ENCODE measurements at places on chromosomes 5 and 9.
A peak's percentile ranks its signal among the peaks of the same experiment; 100 is the strongest.

GRCh38 chr9:124179196-124180071 lies 78.3 kb upstream of the NEK6 start:
- no peak for DNase-seq

GRCh38 chr9:14760060-14760459 lies 37.5 kb upstream of the CER1 start:
- DNase-seq: no peak

- DNase-seq: no peak
Measured at GRCh38 chr5:75202935-75203334, 33.7 kb downstream of the ANKRD31 start.

DNA sequence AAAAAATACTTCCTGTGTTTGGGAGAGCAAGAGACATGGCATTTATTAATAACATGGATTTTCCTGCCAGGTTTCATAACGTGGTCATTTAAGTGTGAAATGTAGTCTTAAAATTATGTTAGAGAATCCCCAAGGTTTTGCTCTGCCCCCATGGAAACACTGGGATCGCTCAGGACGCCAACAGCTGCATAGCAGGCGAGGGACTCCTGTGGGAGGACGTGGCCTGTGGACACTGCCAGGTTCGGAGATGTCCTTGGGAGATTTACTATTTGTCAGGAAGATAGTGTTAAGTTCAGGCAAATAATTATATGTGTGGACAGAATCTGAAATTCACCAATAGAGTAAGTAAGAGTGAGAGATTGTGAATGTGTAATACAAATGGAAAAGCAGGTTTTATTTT lies 977 bp downstream of the BTNL9 start:
- no peak for DNase-seq

DNA sequence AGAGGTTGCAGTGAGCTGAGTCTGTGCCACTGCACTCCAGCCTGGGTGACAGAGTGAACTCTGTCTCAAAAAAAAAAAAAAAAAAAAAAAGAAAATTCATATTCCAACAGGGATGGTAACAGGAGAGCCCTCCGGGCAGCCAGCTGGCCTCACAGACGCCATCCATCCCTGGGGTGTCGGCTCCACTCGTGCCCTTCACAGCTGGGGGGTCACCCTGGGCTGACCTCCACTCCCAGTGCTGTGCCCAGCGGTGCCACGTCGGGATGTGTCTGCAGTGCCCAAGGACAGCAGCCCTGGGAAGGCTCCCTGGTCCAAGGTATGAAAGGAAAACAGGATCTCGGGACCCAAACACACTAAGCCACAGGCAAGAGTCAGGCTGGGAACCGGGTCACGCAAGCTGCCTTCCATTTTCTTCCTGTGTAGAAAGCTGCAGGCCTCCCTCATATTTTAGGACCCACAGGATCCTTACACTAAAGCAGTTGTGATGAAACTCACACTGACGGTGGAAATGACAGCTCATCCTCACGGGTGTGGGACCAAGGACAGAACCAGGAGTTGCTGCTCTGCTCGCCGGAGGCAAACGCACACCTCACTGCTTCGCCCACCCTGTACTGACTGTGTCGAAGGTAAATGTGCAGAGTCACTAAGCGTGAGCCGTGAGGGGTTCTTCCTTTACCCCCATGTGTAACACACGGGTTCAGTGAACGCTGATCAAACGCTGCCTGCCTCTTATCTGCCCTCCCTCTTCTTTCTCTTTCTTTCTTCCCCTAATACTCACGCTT lies 5.3 kb downstream of the SLC12A7 start:
- DNase-seq: no peak

DNA sequence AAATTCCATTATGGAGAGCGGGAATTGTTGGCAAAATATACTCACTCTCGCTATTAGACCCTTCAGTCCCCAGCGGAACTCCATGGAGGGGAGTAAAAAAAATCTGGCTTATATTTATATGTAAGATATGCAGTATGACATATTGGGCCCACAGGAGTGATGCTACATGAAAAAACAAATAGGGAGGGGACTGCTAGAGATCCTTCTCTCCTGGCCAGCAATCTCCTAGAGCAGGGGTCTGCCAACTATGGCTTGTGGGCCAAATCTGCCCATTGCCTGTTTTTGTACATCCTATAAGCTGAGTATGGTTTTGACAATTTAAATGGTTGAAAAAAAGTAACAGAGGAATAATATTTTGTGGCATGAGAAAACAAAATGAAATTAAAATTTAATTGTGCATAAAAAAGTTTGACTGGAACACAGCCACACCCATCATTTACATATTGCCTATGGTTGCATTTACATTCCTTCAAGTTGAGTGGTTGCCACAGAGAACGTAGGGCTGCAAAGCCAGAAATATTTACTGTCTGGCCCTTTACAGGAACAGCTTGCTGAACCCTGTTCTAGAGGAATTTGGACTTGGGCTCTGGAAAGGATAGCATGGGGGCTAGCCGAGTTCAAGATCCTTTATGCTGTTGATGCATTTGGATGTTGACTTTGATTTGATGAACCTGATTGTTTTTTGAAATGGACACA lies 197.3 kb upstream of the CLINT1 start:
- DNase-seq: no peak

DNA sequence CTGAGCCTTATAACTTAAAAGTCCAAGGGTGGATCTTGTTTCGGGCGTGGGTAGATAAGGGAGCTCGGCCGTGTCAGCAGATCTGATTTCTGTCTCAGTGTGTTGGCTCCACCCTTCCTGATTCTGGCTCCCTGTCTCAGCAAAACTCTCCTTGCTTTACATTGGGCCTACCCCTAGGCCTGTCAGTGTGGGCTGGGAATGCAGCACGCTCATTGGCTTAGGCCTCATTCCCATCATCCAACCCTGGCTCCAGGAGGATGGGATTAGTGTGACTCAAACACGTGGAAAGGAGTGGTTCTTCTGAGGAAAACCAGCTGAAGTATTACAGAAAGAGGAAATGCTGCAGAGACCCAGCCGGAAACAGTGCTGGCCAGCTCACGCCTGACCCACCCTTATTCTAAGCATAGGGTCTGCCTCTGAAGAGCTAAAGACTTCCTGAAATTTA lies 59.9 kb downstream of the ZFAND5 start:
- no peak for DNase-seq

- DNase-seq: no peak
Measured at GRCh38 chr9:21592063-21592338, 109.9 kb upstream of the IFNE start.

DNA sequence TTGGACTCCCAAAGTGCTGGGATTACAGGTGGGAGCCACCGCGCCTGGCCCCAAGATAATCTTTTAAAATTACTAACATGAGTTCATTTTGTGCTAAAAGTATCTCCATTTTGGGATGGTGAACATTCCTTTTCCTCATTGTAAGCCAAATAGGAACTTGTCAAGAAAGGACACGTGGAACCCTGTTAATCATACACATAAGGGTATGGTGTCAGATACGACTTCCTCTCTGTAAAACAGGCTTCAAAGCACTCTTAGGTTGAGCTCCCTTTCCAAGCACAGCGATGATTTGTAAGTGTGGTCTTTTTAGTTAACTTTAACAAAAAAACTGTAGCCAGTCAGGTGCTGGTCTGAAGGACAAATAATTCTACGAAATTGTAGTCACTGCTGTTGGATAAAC lies 132.7 kb downstream of the UNC13B start:
- no peak for DNase-seq

DNA sequence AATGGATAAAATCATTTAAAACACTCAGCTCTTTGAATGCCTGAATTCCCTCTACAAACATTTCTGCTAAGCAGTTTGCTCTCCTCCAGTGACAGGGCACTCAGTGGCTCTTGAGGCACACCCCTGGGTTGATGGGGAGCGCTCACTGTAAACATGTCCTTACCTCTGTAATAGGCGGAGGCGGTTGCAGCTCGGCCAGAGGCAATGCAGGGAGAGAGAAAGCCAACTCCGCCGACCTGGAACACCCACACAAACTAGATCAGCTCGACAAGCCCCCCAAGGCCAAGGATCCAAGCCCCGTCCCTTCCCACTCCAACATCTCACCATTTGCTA lies 329 bp downstream of the CDC23 start:
- DNase-seq: no peak

GRCh38 chr5:65413822-65414221 lies 67.9 kb downstream of the ADAMTS6 start:
- no peak for DNase-seq

DNA sequence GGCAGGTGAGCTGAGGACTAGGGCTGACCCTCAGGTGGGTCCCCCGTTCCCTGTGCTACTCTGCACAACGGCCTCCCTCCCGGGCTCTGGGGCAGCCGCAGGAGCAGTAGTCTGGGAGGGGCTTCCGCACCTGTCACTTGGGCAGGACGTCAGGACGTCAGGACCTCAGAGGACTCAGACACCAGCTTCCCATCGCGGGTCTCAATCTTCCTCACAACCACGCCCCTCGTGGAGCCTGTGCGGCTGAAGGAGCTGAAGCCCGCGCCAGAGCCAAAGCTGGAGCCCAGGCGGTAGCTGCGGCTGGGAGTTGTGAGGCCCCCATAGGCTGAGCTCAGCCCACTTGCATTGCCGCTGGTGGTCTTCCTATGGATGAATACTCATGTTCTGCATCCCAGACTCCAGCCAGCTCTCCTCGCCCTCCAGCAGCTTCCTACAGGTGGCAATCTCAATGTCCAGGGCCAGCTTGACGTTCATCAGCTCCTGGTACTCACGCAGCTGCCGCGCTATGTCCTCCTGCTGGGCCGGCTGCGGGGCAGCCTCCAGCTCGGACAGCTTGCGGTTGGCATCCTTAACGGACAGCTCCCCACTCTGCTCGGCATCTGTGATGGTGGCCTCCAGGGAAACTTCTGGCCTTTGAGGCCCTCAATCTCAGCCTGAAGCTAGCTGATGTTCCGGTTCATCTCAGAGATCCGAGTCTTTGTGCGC lies 381.4 kb upstream of the RGMB start:
- no peak for DNase-seq

- no peak for DNase-seq
Measured at GRCh38 chr5:175675873-175676272, 18.0 kb downstream of the HRH2 start.

GRCh38 chr9:68726489-68726888 lies 21.4 kb downstream of the PIP5K1B start:
- no peak for DNase-seq

DNA sequence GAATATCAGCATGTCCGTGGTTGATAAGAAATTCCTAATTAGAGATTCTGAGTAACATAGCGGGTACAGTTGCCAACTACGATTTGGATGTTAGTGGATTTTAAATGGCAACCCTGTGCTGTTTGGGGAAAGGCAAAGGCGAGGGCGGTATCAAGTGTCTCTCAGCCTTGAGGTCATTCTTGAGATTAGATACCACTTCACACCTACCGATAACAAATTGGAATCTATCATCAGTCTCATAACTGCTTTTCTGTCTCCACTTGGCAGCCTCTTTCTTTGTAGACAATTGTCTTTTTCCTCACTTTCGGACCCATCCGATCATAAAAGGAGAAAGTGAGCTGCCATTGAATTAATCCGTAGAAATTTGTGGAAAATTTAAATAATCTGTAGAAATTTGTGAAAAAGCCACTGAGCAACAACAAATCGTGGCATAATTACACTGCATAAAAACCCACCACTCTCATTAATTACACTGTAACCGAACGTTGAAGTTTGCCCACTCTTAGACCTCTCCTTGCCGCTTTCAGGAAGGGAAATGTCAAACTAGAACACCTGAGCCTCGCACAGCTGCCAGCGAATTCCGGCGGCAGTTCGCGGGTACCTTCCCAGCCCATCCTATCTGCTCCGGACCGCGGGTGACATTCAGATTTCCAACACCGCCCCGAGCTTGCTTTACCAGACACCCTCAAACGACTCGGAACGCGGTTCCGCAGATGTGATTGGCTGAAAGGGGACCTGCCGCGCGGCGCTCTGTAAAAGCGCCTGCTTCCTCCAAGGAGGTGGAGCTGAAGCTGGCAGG lies 849 bp upstream of the RGMB start:
- no peak for DNase-seq

DNA sequence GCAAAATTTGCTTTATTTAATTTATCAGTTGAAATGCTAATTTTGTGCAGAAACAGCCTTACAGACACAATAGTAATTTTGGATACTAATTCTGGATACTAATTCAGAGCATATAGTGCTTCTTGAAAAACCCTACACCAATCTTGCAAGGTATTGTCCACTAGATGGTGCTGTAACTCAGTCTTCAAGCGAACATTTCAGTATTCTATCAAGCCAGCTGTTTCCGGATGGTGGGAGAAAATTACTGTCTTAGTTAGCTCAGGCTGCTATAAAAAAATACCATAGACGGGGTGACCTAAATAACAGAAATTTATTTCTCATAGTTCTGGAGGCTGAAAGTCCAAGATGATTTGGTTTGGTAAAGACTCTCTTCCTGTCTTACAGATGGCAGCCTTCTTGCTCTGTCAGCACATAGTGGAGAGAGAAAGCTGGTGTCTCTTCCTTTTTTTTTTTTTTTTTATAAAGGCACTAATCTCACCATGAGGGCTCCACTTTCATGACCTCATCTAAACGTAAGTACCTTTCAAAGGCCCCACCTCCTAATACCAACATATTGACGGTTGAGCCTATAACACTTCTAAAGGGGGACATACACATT lies 1306.5 kb upstream of the CDH9 start:
- no peak for DNase-seq

DNA sequence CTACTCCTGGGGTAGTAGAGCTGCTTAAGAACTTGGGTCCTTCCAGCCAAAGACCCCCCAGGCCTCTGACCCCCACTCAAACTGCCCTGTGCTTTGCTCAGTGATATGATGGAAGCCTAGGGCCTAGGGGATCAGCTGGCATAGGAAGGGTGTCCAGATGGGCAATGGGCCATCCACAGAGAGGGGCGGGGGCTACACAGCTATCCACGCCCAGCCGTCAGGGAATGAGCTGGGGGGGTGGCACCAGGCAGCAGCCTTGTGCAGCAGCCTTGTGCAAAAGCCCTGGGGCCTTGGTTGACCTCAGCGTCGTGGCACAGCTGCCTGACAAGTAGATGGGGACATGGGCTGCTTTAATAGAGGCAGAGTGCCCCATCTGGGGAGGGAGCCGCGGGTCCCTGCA lies 43.2 kb downstream of the DAB2IP start:
- no peak for DNase-seq

- no peak for DNase-seq
Measured at GRCh38 chr5:108543486-108543885, 161.6 kb upstream of the FBXL17 start.

- DNase-seq: no peak
Measured at GRCh38 chr5:167798448-167798847, 493.0 kb upstream of the WWC1 start.

GRCh38 chr9:126791406-126792230 lies 13.2 kb upstream of the ZBTB43 start:
- DNase-seq: peak; percentile 77

- no peak for DNase-seq
Measured at GRCh38 chr9:3874449-3875360, 348.9 kb upstream of the RFX3 start.

DNA sequence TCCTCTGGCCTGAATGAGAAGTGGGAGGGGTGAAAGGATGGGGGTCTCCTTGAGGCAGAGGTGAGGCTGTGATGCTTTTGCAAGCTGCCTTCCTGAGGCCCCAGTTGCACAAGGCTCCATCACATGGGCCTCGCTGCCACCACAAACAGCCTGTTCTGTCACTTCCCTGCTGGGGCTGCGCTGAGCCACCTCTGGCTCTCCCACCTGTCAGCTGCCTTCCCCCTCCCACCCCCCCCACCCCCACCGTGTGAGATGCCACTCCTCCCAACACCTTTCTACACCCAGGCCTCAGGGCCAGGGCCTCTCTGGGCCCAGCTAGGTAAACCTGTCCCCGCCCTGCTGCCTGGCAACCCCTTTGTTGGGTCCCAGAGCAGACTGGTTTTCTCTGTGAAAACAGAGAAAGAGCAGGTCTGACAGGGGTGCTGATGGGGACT lies 4.5 kb upstream of the PDLIM4 start:
- no peak for DNase-seq
